ENCODE measurements at places on chromosomes 12 and 14. TPM values are rescaled to one million over a fixed set of nuclear protein-coding genes. Genes with fewer than 3 reads are reported as not detected.

DNA sequence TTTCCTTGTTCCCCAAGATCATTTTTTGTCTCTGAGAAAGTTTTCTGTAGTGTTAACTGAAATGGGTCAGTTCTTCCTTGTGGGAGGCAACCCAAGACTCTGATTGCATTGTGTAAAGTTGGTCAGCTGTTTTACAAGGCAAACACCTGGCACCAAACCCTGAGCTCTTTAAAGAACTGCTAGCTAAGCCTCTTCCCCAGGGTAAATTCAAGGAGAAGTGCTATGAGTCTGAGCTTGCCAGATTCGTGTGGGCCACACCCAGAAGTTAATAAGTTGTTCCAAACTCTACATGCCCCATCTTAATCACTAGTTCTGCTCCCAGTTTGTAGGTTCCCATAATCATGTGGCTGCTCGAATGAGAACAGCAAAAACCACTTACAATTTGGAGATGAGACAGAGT lies 214.5 kb downstream of the BTG1 start:
- peak; percentile 15 for DNase-seq

GRCh38 chr12:112539221-112539620 lies 120.5 kb downstream of the PTPN11 start:
- DNase-seq, result no peak

The NFE2 gene
- 0.74 TPM for total RNA-seq

The CCNB1IP1 gene
- total RNA-seq, result 43.9 TPM
